ENCODE measurements at places on chromosomes 6 and 20.

DNA sequence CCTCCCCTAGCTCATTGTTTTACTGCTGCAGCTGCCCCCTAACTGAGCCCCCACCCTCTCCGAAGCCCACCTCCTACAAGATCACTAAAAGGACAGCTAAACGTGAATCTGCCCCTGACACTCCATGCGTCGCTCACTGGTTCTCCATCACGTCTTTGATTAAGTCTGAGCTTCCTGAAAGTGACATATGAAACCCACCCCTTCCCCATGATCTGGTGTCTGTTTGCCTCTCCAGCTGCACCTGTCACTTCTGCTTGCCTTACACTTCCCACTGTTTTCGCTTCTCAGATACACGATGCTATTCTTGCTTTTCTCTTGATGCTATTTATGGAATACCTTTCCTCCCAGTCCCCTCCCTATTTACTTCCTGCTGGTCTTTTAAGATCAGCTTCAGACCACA lies 8.0 kb upstream of the PERP start:
- no peak for DNase-seq

- DNase-seq, result no peak
Observed at GRCh38 chr20:7770578-7770977, 169.7 kb downstream of the HAO1 start.

DNA sequence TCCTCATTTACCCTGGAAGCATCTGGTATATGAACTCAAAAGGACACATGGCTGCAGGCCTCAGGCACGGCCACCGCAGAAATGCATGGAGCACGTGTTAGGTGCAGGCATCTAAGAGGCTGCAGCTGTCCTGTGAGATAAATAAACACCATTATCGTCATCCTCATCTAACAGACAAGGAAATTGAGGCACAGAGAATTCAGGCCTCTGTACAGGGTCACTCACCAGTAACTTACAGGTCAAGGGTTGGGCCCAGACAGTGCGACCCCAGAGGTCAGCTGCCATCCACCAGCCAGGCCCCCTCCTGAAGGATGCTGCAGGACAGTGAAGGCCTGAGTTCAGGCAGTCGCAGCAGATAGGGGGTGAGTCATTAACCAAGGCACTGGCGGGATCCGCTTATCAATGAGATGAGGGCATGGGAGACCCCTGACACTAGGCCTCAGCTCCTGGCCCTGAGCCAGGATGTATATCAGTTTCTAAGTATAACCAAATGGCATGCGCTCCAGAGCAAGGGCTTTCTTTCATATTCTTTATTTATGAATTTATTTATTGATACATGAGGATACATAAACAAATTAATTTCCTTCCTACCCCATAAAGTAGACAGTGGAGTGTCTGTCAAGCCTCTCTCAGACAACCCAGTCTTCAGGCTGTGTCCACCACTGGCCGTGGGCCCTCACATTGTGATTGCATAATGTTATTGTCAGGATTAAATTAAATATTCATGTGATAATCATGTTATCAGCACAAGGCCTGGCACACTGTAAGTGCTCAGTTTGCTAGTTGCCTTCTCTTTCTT lies 316.9 kb downstream of the QKI start:
- no peak for DNase-seq

DNA sequence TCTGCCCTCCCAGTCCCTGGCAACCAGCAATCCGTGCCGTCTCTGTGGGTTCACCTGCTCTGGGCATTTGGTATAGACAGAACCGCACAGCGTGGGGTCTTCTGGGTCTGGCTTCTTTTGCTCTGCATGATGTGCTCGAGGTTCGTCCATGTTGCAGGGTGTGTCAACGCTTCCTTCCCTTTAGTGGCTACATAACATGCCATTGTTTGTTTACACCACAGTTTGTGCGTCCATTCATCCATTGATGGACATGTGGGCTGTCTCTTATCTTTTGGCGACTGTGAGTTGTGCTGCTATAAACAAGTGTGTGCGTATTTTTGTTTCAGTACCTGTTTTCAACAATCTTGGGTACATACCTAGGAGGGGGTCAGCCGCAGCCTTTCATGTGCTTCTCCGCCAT lies 149.5 kb upstream of the RPS6KA2 start:
- DNase-seq, result no peak

DNA sequence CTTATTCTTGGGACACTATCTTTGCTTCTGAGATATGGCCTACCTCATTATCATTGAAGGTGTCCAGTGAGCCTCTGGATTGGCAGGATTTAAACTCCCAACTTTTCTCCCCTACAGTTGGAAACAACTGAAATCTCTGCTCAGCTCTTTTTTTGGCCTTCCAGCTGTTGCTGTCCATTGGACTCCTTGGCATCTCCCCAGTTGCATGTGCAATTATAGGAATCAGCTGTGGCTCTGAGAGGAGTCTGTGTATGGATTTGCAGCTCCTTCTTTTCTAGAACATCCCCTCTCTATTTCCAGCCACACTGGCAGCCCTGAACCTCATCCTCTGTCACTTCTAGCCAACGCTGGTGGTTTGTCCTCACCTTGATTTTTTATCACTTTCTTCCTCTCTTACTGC lies 21.2 kb downstream of the RAB22A start:
- DNase-seq, result no peak

GRCh38 chr20:10848810-10849370 lies 175.1 kb upstream of the JAG1 start:
- no peak for DNase-seq

- no peak for DNase-seq
Observed at GRCh38 chr20:3318226-3318884, 79.4 kb upstream of the SLC4A11 start.

GRCh38 chr6:118101220-118101619 lies 194.2 kb downstream of the SLC35F1 start:
- no peak for DNase-seq

GRCh38 chr6:157533048-157533871 lies 152.3 kb downstream of the ZDHHC14 start:
- no peak for DNase-seq

DNA sequence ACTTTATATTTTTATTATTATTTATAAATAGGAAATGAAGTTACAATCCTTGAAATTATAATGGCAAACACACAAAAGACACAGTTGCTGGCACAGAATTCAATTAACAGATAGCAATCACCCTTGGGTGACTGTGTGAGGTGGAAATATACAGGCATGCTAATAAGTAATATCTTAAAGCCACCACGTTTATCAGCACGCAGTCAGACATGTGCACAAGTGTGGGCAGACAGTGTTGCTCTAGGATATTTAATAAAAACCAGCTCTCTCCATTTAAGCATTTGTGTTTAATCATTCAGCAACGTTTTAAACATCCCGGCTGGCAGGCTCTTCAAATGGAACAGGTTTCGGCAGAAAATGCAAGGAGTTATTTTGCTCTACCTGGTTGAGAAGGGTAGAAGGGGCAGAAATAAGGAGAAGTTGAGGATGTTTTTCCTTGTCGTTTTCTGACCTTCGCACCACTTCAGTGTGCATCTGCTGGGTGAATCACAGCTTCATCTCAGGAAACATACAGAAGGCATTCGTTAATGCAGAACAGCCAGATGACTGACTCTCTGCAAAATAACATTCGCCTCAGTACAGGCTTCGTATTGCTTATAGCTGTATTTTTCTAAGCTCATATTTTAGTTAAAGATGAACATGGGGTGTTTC lies 585.1 kb downstream of the QKI start:
- DNase-seq, result no peak

DNA sequence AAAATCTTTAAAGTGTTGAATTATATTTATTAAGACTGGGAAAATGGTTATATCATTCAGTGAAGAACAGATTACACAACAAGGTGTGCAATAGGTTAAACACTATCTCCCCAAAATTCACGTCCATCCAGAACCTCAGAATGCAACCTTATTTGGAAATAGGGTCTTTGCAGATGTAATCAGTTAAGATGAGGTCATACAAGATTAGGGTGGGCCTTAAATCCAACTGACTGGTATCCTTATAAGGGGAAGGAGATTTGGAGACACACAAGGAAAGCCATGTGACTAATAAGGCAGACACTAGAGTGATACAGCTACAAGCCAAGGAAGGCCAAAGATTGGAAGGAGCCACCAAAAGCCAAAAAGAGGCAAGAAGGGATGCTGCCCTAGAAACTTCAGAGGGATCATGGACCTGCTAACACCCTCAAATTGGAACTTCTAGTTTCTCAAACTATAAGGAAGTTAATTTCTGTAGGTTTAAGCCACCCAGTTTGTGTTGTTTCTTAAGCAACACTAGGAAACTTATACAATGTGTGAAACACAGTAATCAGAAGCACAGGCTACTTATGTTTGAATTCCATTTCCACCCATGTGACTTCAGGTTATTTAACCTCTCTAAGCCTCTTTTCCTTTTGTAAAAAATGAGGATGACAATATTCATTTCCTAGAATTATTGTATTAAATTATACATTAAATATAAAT lies 16.9 kb downstream of the ILRUN start:
- DNase-seq, result peak; percentile 65

DNA sequence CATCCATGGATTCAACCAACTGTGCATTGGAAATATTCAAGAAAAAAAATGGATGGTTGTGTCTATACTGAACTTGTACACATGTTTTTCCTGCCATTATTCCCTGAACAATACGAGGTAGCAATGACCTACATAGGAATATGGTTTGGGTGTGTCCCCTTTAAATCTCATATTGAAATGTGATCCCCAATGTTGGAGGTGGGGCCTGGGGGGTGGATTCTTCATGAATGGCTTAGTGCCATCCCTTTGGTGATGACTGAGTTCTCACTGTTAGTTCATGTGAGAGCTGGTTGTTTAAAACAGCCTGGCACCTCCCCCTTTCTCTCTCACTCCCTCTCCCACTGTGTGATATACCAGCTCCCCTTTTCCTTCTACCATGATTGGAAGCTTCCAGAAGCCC lies 139.8 kb upstream of the BACH2 start:
- no peak for DNase-seq

DNA sequence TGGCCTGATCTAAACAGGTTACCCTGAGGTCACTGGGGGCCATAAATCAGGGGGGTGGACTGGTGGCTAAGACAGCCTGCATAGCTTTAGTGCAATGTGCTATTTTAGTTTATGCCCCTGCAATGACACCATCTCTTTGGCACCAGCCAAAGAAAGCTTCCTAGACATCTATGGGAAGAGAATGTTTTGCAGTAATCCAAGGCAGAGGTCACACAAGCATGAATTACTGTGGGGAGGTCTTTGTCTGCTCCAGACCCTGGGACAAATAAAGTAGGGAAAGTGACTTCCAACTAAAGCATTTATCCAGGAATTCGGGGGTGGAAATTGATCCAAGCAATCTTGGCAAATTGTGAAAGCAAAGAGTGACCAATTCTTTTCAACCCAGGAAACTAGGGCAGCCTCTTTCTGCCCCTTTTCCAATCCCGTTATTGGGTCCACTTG lies 5.3 kb downstream of the RIPOR2 start:
- no peak for DNase-seq

DNA sequence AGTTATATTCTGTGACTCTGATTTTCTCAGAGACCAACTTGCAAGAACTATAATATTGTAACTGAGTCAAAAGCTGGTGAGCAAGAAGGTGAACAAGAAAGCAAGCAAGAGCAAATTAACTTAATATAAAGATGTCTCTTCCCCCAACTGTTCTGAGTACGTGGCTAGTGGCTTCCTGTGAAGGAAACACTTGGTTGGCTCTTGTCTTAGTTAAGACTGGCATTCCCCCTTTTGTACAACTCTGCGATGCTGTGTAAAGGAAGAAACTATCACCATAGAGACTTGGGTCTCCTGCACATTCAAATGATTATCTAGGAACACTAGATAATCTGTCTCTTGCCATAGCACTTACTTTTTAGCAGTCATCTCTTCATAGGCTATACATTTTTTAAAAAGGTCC lies 47.3 kb upstream of the TNFAIP3 start:
- peak; percentile 76 for DNase-seq

DNA sequence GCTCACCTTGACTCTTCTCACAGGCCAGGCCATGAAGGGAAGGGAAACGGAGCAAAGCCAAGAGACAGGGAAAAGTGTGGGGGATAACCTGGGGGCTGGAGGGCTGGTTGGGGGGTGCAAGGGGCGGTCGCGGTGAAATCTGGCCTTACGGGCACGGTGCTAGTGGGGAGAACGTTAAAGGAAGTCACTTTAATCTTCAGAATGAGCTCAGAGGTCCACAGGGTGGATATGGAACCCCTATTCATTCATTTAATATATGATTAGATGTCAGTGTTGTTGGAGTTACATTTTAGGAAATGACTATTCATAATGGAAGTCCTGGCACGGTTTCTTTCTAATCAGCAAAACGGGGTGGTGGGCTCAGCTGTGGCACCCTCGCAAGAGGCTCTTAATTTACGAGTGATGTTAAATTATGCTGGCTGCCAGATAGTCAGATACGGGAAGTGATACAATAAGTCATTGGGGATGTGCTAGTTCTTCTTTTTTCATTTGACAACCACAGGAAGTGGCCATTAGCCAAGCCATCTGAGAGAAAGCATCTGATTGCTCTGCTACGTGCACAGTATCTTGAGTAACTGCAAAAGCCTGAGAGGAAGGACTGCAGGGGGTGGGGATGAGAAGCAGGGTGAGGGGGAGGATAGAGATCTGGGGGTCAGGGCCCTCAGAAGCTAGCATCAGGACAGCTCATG lies 253.0 kb downstream of the QKI start:
- peak; percentile 96 for DNase-seq

DNA sequence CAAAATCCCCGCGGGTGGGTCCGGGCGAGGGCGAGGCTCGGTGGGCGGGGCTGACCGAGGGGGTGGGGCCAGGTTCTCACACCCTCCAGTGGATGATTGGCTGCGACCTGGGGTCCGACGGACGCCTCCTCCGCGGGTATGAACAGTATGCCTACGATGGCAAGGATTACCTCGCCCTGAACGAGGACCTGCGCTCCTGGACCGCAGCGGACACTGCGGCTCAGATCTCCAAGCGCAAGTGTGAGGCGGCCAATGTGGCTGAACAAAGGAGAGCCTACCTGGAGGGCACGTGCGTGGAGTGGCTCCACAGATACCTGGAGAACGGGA lies 809 bp downstream of the HLA-G start:
- DNase-seq, result no peak

DNA sequence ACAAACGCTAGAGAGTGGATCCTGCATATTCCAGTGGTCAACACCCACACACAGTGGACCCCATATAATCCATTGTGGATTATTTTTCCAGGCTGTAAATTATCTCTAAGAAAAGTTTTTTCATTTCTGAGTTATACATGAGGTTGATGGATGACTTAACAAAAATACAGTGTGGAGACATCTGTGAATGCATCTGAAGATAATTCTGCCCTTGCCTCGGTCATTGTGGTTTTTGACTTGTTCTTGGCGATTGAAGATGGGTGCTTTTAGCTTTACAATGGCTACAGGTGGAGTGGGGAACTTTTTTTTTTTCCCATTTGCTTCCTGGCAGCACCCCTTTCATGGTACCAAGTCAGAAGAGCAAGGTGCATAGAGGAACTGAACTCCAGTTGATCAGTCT lies 242.7 kb downstream of the MYLK4 start:
- no peak for DNase-seq

GRCh38 chr20:20668639-20669038 lies 43.8 kb downstream of the RALGAPA2 start:
- peak; percentile 64 for DNase-seq

All from inflammatory macrophage treated with lipopolysaccharide for 4 hours (primary cell).